IPS-NIHi11 (cell line): ENCODE measurements at places on chromosomes 6 and 20.

GRCh38 chr20:21496452-21496851 is 17.4 kb downstream of the NKX2-2 start:
- DNase-seq, result no peak

- no peak for DNase-seq
Measured at GRCh38 chr6:143155681-143156080, 95.0 kb downstream of the AIG1 start.

DNA sequence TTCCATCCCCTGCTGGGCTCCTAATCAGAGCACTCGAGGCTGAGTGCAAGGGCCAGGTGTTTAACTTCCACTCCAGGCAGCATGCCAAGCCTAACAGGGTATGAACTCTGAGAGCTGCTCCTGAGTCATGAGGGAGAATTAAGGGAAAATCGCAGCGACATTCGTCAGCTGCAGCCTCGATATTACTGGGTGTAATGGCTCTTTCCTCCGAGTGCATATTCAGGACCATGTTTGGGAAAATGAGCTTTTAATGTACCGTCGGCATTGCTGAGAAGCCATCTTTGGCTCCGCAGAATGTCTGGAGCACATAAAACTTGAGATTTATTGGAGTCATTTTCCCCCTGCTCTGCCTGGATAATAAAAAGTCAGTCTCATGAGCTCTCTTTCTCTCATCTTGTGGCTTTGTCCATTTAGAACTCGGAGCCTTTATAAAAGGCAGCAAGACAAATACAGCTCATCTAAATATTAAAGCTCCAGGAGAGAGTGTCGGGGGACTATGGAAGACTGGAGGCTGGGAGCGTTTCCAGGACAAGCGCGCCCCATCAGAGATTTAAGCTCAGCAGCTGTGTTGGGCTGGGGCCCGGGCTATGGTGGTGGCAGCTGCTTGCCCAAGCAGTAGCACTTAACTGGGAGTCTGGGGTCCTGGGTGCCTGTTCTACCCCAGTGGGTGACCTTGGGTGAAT is 103.7 kb downstream of the TOX2 start:
- DNase-seq, result no peak

- no peak for DNase-seq
Measured at GRCh38 chr6:82204020-82204419, 43.5 kb downstream of the IBTK start.

GRCh38 chr6:31545291-31545690 is 1.1 kb downstream of the ATP6V1G2 start:
- DNase-seq, result no peak

DNA sequence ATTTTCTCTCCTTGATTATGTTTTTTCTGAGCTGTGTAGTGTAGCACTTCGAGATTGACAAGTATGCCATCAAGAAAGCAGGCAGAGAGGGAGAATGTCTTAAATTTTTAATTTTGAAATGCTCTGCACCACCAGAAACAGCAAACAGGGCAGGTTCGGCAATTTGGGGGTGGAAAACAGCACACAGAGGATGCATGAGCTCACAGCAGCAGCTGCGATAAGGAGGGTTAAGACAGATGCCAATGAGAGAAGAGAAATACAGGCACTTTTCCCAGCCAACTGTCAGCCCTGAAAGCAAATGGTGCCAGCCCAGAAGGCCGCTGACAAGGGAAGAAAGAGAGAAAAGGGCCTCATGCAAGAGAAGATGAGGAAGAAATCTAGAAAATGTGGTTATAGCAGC is 15.1 kb upstream of the SNRPB2 start:
- DNase-seq, result no peak

- no peak for DNase-seq
Measured at GRCh38 chr6:67358241-67358640, 1276.8 kb upstream of the ADGRB3 start.

DNA sequence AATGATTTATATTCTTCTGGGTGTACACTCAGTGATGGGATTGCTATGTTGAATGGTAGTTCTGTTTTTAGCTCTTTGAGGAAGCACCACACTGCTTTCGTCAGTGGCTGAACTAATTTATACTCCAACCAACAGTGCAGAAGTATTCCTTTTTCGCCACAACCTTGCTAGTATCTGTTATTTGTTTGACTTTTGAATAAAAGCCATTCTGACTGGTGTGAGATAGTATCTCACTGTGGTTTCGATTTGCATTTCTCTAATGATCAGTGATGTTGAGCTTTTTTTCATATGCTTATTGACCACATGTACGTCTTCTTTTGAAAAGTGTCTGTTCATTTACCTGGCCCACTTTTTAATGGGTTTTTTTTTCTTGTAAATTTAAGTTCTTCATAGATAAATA is 583.8 kb upstream of the ARID1B start:
- no peak for DNase-seq

GRCh38 chr6:149052350-149053106 is 265.0 kb upstream of the TAB2 start:
- DNase-seq, result no peak

DNA sequence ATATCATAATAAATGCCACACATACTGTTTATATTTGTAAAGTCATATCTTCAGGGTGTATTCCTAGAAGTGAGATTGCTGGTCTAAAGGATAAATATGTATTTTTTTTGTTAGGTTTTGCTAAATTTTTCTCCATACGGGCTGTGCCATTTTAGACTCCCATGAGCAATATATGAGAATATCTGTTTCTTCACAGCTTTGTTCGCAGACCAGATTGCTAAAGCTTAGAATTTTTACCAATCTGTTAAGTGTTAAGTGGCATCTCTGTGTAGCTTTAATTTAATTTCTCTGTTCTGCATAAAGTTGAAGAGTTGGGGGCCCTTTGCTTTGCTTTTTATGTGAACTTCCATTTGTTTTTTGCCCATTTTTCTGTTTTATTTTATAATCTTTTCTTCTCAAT is 32.3 kb upstream of the NUS1 start:
- DNase-seq, result no peak

DNA sequence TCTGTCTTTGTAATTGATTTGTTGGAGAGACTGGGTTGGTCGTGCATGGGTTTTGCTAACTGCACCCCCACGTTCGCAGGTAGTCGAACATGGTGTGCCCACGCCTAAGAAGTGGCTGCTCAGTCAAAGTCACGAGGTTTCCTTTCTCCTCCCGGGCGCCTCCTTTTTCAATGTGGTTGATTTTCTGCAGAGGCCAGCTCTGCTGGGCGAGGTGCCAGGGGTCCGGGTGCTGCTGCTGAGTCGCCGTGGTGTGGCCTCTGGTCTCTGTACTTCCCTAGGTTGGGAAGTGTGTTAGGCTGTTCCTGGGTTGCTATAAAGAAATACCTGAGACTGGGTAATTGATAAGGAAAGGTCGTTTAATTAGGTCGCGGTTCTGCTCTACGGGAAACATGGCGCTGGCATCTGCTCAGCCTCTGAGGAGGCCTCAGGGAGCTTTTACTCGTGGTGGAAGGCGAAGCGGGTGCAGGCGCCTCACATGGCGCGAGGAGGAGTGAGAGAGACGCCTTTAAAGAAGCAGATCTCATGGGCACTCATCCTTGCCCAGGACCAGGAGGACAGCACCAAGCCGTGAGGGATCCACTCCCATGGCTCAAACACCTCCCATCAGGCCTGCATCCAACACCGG is 14.1 kb downstream of the OSBPL2 start:
- no peak for DNase-seq

DNA sequence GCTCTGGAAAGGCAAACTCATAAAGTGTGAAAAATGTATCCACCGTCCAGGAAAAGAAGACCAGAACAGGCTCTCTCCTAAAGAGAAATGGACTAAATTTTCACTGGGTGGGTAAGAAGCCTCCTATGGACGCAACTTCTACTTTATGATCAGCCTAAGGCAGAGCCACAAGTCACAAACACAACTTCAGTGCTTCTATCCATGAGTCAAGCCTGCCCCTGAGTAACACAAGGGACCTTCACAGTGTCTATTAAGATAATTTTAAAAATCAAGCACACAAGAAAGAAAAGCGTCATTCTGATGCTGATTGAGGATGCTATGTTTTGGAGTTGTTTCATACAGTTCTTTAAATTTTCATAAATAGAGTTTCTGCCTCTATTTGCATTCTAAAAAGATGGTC is 601.7 kb upstream of the ARID1B start:
- DNase-seq, result no peak

DNA sequence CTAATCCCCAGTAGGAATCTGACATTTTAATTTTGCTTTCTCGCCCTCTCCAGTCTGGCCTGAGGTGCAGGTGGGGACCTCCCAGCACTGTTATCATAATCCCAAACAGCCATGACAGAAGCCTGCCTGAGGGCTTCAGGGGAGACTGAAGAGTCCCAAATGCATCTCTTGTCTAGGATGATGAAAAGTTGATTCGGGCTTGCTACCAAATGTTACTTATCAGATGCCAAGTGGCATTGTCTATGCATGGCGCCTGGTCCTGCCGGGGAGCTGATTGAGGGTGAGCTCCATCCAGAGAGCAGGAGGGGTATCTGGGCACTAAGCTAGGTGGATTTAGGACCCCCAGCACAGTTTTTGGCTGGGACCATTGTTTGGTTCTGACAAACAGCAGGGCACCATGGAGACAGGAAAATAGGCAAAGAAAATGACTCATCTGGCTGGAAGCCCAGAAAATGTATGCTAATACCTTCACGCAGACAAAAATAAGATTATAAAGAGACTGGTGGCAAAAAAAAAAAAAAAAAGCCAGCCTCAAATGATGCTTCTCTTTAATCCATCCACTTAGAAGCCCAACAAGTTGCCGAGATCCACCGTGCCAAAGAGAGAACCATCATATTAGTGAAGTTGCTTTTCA is 513.7 kb upstream of the SULF2 start:
- no peak for DNase-seq

DNA sequence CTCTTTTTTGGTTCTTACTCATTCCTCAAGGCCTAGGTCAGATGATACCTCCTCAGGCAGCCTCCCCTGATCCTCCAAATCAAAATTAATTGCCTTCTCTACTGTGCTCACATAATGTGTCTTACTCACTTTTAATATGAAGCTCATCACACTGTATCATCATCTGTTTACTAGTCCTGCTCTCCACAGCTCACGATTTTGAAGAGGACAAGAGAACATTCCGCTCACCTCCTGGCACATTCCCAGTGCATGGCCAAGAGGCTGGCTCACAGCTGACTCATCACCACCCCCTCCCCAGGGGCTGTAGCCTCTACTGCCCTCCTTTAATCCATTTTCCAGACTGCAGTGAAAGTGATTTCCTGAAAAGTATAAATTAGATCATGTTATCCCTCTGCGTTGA is 133.1 kb downstream of the ALDH8A1 start:
- no peak for DNase-seq

DNA sequence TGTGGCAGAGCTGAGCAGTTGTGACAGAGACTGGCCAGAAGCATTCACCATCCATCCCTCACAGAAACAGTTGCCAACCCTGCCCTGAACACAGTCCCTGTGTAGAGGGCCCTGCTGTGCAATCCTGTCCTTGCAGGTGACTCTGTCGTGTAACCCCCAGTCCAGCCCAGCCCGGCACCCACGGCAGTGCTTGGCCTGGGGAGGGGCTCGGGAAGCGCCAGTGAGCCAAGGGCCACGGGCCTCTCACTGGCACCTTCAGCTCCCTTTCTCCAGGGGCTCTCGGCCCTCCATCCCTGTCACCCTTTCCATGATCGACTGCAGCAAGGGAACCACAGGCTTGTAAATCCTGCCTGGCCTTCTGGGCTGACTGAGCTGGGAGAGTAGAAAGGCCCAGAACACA is 53.0 kb downstream of the RRBP1 start:
- no peak for DNase-seq

GRCh38 chr6:39903656-39904055 is 30.6 kb downstream of the MOCS1 start:
- no peak for DNase-seq

- no peak for DNase-seq
Measured at GRCh38 chr6:85672050-85672449, 29.4 kb upstream of the SYNCRIP start.

- DNase-seq, result no peak
Measured at GRCh38 chr6:107673076-107673494, 151.0 kb downstream of the SCML4 start.

- DNase-seq, result peak; percentile 31
Measured at GRCh38 chr6:52420668-52421358, 671 bp downstream of the EFHC1 start.

DNA sequence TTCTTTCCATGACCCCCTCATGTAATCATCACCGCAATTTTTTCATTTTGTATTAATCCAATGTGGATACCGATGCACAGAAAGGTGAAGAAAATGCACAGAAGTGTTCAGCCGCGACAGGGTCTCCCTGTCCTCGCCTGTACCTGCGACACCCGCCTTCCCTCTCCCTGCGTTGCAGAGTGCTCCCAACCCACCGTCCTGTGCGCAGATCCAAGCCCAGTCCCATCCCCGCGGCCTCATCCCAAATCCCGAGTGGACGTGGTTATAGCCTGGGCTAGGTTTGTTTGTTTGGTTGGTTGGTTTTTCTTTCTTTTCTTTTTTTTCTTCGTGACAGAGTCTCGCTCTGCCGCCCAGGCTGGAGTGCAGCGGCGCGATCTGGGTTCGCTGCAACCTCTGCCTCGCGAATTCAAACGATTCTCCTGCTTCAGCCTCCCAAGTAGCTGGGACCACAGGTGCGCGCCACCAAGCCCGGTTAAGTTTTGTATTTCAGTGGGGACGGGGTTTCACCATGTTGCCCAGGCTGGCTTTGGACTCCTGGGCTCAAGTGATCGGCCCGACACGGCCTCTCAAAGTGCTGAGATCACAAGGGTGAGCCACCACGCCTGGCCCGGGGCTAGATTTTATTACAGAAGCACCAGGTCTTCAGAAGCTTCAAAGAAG is 536 bp upstream of the RAET1G start:
- DNase-seq, result no peak
